ENCODE measurements at places on chromosomes 5 and 9.

DNA sequence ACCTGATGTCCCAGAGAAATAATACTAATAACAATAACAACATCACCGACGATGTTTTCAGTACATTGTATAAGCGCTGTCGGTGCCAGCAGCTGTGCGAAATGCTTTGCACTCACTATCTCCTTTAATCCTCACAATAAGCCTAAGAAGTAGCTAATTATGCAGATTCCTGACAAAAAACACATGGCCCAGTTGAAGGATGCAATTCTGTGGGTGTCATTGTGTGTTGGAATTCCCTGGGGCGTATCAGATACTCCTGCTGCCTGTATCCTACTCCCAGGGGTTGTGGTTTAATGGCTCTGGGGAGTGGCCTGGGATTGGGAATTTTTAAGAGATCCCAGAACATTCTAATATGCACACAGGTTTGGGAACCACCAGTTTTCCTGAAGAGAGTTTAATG is 154.0 kb downstream of the RGS3 start:
- no peak for DNase-seq

DNA sequence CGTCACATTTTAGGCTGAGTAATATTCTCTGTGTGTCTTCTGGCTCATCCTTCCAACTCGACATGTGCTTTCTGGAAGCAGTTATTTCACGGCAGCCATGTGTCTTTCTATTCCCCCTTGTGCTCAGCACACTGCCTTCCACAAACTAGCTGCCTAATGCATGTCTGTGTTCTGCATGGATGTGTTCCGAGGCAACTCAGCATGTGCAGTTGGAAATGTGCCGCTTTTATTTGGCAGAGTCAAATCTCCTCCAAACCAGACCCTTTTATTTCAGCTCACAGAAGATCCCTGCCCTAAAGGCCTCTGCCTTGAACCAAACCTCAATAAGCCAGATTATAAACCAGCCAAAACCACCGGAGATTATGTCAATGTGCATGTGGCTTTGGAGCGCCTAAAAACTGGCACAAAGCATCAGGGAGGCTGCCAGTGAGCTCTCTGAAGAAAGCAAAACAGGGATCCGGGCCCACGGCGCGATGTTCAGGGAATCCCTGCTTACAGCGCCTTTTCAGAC is 360.2 kb downstream of the DEPDC1B start:
- no peak for DNase-seq

DNA sequence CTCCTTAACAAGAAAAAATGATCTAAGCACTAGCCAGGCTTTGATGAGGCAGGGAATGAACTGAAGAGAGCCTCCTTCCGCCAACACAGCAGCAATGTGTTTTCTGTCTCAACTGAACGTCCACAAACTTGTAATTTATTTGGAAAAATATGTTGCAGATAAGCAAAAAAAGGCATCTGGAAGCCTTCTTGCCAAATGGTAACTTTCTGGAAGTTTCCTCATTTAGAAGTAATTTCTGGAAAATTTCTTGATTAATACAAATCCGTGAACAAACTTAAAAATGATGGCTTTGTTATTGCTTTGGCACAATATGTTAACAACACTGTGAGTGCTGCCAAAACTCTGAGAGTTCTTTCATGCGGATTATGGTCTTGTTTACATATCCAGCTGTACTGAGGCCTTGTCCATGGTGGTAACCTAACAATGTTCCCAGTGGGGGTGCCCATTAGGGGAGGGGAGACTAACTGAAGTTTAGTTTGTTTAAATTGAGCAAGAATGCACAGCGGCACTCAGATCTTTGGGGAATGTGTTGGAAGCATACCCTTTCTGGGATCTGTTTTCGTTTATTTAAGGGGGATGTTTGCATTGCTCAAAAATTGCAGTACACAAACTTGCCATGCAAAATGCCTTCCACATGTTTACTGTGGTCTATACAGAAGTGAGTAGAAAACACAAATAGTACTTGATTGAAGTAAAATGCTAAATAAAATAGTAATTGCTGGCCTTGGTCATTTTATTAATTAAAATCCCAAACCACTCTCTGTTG is 334.7 kb downstream of the NR2F1-AS1 start:
- no peak for DNase-seq

DNA sequence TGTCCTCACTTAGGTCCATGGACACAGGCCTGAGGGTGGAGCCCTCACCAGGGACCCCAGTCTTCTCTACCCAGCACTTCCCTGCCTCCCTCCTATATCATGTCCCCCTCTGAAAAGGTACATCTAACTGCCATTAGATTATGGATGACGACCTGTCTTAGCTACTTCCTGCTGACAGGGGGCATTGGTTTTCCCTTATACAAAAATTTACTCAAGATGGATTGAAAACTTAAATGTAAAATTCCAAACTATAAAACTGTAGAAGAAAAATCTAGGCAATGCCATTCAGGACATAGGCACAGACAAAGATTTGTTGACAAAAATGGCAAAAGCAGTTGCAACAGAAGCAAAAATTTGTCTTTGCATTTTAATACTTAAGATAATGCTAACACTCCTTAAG is 623.2 kb upstream of the FAM174A start:
- no peak for DNase-seq

DNA sequence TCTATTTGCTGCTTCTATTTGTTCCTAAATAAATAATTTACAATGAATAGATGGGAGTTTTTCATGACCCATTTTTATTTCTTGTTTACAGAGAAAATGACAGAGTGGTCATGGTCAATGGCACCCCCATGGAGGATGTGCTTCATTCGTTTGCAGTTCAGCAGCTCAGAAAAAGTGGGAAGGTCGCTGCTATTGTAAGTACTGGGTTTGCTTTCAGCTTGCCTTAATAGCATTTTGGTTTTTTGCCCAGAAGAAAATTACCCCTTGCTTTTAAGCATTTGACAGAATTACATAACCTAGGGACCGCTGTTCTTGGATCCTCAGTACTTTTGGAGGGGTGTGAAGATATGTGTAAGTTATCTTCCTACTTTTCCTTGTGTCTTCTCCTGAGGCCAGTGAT is 44.1 kb downstream of the TJP2 start:
- DNase-seq, result no peak

GRCh38 chr9:130142056-130142455 is 30.1 kb upstream of the NCS1 start:
- DNase-seq, result no peak

All from T follicular helper cell (primary cell).